Caco-2 (cell line): ENCODE measurements at places on chromosomes 3 and 15. TPM values are rescaled to one million over a fixed set of nuclear protein-coding genes. Genes with fewer than 3 reads are reported as not detected.

GRCh38 chr3:87873136-87873535 is 185.7 kb downstream of the CGGBP1 start:
- no peaks in the 10 kb centered on the region for H3K4me1 ChIP-seq
- H3K27me3 ChIP-seq, result no peaks in the 10 kb centered on the region
- H3K27ac ChIP-seq, result no peak overlapping the region
- H3K36me3 ChIP-seq, result no peaks in the 10 kb centered on the region
- DNase-seq, result no peak

GRCh38 chr3:189502676-189503257 is 128.4 kb upstream of the TP63 start:
- H3K27ac ChIP-seq, result no peak overlapping the region
- H3K4me3 ChIP-seq, result no peak overlapping the region
- 0 out of 2 replicates have a peak, but pooled peaks cover 4% of the 10 kb centered on the region for H3K4me1 ChIP-seq
- DNase-seq, result no peak
- no peaks in the 10 kb centered on the region for H3K36me3 ChIP-seq
- H3K27me3 ChIP-seq, result no peaks in the 10 kb centered on the region

DNA sequence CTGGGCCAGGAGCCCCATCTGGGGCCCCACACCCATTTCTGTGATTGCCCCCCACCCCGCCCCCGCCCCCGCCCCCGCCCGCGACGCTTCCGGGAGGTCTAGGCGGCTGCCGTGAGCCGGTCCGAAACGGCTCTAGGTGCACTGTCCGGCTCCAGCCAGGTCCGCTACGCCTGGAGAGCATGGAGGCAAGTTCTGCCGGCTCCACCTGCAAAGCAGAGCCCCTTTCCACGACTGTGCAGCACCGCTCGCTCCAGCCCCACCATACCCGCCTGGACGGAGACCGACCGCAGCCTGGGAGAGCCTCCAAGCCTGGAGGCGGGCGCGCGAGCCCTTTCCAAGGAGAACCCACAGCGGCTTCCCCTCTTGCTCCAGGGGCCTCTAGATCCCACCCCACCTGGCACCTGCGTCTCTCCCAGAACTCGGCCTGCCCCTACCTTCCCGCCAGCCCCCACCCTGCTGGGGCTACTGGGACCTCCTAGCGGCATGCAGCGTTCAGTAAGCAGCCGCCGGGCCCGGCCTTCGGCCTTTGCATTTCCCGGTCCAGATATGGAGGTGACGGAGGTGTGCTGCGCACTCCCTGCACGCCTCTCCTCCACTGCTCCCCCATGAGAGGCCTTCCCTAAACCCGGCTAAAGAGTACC is 66.2 kb downstream of the KLF13 start:
- no peak overlapping the region for H3K27ac ChIP-seq
- H3K27me3 ChIP-seq, result no peaks in the 10 kb centered on the region
- H3K4me1 ChIP-seq, result peaks cover 12% of the 10 kb centered on the region

- peaks cover 24% of the 10 kb centered on the region for H3K4me1 ChIP-seq
- no peak within 1 kb of the TSS for H3K27ac ChIP-seq
Measured at GRCh38 chr3:98763076-98763475, at the start of gene ST3GAL6. Gene ST3GAL6, plus strand, starts transcription at chr3:98763340. Its CDS starts 5,101 bp downstream, at chr3:98768441.

GRCh38 chr3:126450219-126450618 is 25.5 kb downstream of the ZXDC start:
- H3K36me3 ChIP-seq, result no peaks in the 10 kb centered on the region; the same call in none of the 2 replicates
- H3K4me3 ChIP-seq, result no peak overlapping the region
- no peak overlapping the region for H3K27ac ChIP-seq
- H3K4me1 ChIP-seq, result peaks cover 10% of the 10 kb centered on the region

- no peaks in the 10 kb centered on the region for H3K27me3 ChIP-seq
- H3K36me3 ChIP-seq, result no peaks in the 10 kb centered on the region
- no peak overlapping the region for H3K27ac ChIP-seq
- no peak overlapping the region for H3K4me3 ChIP-seq
Measured at GRCh38 chr3:193655831-193656433, 62.9 kb downstream of the OPA1 start.

- DNase-seq, result no peak
- no peak overlapping the region for H3K4me3 ChIP-seq
Measured at GRCh38 chr3:112061152-112061551, 25.0 kb upstream of the C3orf52 start.

- no peaks in the 10 kb centered on the region for H3K4me1 ChIP-seq
- H3K4me3 ChIP-seq, result no peak overlapping the region
- no peaks in the 10 kb centered on the region for H3K36me3 ChIP-seq
Measured at GRCh38 chr3:25182794-25183193, 245.3 kb upstream of the RARB start.

DNA sequence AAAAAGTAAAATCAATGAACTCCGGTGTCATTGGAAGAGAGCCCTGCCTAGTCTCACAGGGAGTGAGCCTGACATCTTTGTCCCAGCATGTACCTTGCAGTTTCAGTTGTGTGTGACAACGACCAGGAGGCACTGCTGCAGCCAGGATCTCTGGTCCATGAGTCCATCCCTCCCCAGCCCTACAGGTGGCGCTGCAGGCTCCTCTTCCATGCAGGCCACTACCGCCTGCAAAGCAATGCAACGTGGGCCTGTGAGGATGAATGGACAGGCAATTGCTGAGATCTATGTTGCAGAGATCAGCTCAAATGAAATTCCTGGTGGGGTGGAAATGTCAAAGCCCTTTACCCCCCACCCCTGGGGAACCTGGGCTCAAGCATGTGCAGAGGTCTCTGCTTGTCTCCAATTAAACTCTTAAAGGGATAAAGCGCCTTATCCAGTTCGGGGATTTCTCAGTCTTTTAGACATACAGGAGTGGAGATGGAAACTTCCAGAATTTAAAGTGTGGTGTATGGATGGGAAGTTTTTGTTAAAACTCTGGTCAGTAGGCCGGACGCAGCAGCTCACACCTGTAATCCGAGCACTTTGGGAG is 35.8 kb downstream of the TKT start:
- no peaks in the 10 kb centered on the region for H3K4me1 ChIP-seq
- peak; percentile 87 for DNase-seq
- H3K27ac ChIP-seq, result no peak overlapping the region
- H3K27me3 ChIP-seq, result no peaks in the 10 kb centered on the region

DNA sequence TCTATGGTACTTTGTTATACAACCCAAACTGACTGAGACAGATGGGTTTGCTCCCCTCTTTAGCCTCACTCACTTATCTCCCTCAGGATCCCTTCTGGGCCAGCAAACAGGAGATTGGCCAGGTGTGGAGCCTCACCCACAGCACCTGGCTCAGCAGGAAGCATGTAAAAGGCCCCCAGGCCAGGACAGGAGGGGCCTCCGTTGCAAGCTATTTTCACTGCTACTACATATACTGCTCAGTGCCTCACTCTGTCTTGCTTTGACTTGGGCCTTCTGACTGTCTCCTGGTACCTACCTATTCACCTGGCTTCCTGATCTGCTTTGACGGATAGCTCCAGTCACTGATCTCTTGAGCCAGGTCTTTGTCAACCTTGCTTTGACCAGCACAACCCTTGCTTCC is 20.4 kb upstream of the TPM1 start:
- peaks cover 4% of the 10 kb centered on the region; the same call in 1 of the 2 replicates for H3K4me1 ChIP-seq
- no peaks in the 10 kb centered on the region for H3K36me3 ChIP-seq
- H3K4me3 ChIP-seq, result no peak overlapping the region
- no peak for DNase-seq

Gene IGDCC3
- 43.5 and 51.2 TPM in 2 replicates for total RNA-seq

Gene FEZF2
- not detected in 2 replicates for total RNA-seq

Gene CKMT1A
- 1.5 and 3.0 TPM in 2 replicates for total RNA-seq

Gene SPTBN5
- 2.3 and 2.5 TPM in 2 replicates for total RNA-seq

Gene BBX
- 2.6 TPM in 2 replicates for total RNA-seq

Gene C3orf20
- total RNA-seq, result 0.09 and 0.19 TPM in 2 replicates
